WTC11 (cell line): ENCODE measurements at places on chromosomes 11 and 22. TPM values are rescaled to one million over a fixed set of nuclear protein-coding genes. Genes with fewer than 3 reads are reported as not detected.

The ANO1 gene
- 4.1 to 5.0 TPM (median 4.7 TPM) in 3 replicates for total RNA-seq

DNA sequence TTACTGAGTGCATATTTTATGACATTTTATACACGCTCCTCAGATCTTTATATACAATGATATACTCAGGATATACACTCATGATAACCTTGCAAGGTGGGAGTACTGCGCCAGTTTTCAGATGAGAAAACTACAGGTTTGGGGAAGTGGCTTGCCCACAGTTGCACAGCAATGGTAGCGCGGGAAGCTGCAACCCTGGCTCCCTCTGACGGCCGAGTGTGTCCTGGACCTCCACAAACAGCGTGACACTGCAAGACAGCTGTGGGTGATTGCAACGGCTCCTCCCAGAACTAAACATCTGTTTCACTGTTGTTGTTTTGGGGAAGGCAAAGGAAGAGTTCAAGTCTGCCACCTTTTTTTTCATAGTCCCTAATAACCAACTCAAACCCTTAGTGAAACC lies 47.0 kb downstream of the PACSIN2 start:
- no peak for DNase-seq

GRCh38 chr11:10418259-10418949 lies 36.7 kb upstream of the AMPD3 start:
- DNase-seq, result no peak

The SLC5A12 gene
- 1.9 to 2.8 TPM (median 2.3 TPM) in 3 replicates for total RNA-seq

DNA sequence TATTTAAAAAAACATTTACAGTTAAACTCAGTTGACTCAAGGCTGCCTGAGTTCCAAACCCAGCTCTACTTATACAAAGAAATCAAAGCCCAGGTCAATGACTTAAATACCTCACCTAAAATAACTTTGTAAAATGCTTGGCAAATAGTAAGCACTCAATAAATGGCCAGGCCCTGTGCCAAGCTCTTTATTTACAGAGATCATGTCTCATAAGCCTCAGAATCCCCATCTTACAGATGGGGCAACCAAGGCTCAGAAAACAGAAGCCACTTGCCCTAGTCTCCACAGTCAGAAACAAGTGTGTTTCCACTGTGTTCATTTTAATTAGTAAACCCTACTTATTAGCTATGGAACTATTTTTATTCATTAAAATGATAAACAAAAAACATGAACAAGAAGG lies 30.5 kb upstream of the TTC28 start:
- no peak for DNase-seq

The SPON1 gene
- total RNA-seq, result 4.1 to 6.4 TPM (median 4.1 TPM) in 3 replicates

The HPS5 gene
- total RNA-seq, result 14.9 to 15.3 TPM (median 15.0 TPM) in 3 replicates

The SLC25A18 gene
- total RNA-seq, result 0.69 to 2.1 TPM (median 1.0 TPM) in 3 replicates

- DNase-seq, result peak; percentile 60
These were observed 64.8 kb downstream of the IGF2 start for GRCh38 chr11:2074266-2074825.

DNA sequence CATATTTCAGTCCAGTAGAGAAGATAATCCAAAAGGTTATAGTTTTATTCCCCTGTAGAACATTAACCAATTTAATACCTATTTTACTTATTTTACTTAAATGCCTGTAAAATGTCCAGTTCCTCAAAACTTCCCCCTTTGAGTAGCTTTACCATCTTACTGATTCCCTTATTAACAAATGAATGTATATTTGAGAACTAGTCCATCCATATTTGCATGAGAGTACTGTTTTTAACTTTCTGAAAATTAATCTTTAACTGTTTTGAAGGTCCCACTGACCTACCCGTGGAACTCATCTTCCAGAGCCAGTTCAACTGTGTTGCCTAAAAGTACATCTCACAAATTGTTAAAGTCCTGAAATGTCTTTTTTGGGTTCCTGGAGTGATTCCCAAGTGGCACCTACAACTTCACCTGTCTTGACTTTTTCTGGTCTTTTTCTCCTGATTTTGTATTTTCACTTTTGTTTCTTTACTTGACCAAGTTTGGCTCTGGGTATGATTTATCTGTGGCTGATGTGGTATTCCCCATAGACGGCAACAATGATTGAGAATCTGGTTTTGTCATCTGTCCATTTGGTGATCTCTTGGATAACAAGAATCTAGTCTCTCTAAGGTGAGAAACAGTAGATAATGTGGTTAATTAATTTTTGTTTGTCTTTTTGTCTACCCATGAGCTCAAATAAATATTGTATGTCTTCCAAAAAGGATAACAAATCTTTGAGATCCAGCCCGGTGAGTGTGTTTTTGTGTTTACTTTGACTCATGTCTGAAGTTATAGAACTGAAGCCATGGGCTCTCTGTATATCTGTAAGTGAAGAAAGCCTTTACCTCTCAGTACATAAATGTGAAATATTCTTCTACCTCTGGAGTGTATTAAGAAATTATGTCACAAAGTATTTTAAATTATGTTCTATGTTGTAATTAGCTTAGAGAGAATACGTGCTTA lies 174.2 kb downstream of the ETS1 start:
- no peak for DNase-seq

DNA sequence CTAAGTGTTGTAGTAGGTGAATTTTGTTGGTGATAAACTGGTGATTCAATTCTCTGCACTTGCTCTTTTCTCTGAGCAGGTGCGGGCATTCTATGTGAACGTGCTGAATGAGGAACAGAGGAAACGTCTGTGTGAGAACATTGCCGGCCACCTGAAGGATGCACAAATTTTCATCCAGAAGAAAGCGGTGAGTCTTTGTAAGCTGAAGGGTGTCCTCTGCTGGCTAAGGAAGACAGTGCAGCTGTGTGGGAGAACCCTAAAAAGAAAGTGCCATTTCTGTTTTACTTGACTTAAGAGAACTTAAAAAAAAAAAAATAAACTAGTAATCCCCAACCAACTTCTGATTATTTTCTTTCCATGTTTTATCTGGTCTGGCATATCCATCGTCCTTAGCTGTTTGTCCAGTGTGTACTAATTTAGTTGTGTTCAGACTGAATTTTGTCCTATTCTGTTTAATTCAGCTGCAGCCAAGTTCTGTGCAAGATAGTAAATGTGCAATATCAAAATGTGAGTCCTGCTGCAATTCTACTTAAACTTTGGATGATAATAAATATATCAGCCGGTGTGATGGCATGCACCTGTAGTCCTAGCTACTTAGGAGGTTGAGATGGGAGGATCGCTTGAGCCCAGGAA lies 29.6 kb downstream of the CAT start:
- DNase-seq, result peak; percentile 38

DNA sequence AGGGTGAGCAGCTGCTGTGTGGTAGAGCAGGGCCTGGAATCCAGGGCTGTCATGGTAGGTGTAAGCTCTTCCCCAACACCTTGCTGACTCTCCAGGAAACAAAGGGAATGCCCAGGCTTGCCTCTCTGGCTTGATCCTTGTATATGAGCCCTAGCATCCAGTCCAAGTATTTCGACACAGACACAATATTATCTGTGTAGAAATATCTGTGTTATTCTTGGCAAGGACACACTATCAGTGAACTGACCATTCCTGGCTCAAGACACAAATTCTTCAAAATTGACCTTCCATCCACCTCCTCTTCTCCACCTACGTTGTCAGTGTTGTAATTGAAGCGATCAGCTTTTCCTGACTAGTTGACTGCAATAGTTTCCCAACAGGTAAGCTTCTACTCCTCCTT lies 312.0 kb upstream of the NARS2 start:
- no peak for DNase-seq

GRCh38 chr22:38172832-38173640 lies 8.6 kb downstream of the PLA2G6 start:
- no peak for DNase-seq

DNA sequence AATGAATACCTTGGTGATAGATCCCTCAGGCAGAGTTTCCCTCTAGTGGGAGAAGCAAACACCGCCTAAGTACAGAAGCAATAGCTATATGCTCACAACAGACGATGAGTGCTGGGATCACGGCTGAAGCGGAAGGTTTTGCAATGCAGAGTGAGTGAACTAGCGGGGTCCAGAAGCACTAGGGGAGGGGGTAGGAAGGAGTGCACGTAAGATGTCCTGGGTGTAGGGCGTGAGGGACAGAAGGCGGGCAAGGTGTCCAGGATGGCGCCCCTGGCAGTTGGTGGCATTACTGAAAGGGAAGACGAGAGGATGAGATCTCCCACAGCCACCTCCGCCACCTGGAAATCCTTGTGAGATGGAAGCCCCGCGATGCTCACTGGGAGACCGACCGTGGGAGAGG lies 81.0 kb downstream of the ETS1 start:
- no peak for DNase-seq

- no peak for DNase-seq
These were observed 1415.2 kb downstream of the TBC1D22A start for GRCh38 chr22:48177631-48178030.

GRCh38 chr11:64971421-64972233 lies at the start of gene MAJIN:
Gene MAJIN, minus strand, starts transcription at chr11:64972108. Its CDS starts 12,703 bp downstream, at chr11:64959405.
- DNase-seq, result peak; percentile 81

DNA sequence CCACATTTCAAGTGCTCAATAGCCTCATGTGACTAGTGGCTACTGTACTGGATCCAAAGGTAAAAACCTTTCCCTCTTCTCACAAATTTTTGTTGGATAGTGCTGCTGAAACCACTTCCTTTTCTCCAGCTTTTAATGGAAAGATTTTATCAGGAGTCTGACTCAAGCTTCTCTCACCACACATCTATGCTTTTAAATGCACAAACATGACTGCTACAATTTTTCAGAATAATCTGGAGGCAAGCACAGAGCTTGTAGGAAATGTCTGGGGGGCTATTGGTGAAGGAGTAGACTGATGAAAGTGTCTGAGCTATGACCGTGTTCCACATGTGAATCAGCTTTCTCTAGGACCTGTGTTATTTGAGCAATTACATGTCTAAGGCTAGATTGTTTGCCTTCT lies 101.1 kb upstream of the FAT3 start:
- no peak for DNase-seq

The TTLL12 gene
- 129 to 134 TPM (median 129 TPM) in 3 replicates for total RNA-seq

The PLEKHB1 gene
- 11.4 to 15.8 TPM (median 12.0 TPM) in 3 replicates for total RNA-seq

GRCh38 chr11:126163074-126163700 lies 48.3 kb downstream of the RPUSD4 start:
- no peak for DNase-seq

DNA sequence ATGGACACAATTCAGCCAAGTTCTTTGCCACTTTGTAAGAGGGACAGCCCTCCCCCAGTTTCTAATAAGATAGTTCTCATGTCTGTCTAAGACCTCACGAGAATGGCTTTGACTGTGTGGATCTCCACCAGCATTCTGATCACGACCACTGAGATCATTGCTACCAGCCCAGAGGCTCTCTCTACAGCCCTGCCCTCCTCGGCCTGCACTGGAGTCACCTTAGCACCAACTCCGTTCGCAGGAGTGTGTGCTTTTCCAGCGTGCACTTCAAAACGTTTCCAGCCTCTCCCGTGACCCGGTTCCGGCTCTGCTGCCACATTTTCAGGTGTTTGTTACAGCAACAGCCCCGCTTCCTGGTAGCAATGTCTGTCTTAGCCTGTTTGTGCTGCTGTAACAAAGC lies 26.2 kb downstream of the TSPAN32 start:
- DNase-seq, result no peak

DNA sequence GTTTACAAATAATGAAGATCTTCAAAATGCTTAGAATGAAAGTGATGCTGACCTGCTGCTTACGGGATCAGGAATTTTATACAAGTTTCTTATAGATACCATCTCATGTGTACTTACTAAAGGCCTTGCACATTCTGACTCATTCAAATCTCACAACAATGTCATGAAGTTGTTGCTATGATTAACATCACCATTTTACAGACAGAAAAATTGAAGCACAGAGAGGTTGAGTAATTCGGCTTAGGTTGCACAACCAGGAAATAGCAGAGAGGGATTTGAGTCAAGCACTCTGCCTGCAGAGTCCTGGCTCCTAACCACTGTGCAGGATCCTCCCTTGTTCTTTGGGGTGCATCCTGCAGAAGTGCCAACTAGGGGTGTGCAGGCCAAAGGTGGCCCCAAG lies 471.9 kb downstream of the MIAT start:
- no peak for DNase-seq

DNA sequence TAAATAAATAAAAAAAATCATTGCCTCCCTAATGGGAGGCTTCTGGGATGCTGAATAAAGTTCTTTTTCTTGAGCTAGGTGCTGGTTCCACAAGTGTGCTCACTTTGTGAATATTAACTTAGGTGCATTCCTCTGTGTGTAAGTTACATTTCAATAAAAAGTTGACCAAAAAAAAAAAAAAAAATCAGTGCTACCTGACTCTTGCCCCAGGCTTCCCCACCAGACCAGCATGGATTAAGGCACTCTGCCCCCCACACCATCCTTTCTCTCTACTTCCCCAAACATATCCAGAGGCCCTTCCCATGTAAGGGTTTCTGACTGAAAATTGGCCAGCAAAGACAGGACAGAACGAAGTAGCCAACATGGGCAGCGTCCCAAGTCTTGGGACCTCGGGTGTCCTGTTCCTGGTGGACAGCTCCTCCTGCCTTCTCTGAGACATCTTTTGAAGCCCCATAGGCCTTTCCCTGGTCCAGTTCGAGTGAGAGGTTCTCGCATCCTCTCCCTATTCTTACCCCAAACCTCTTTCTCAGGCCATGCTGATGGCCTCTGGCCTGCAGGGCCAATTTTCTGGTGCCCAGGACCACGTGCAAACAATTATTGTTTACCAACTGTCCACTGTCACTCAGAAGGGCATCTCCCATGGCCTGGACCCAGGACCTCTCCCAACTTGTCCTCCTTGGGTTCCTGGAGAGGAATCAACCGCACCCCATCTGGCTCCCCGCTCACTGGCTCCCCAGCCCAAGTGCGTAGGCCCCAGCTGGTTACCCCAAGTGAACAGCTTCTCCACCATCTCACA lies 14.9 kb upstream of the KCTD14 start:
- DNase-seq, result no peak

The THAP7 gene
- 18.7 to 23.9 TPM (median 19.3 TPM) in 3 replicates for total RNA-seq

DNA sequence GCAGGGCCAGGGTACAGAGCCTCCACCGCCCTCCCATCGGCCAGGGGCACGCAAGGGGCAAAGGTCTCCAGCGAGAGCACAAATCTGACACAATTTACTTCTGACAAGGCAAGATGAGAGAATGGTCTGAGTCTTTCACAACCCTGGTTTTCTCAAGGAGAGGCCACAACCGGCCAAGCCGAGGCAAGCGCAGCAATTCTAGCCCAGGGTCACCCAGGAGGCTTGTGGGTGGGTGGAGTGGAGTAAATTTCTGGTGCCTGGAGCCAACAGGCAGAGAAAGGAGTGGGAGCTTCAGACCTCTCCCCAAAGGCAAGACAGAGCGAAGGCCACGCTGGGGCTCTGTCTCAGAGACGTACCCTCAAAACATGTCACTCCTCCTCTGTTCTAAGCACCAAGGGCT lies 9.3 kb downstream of the LARGE2 start:
- no peak for DNase-seq

The CHCHD10 gene
- 170 to 198 TPM (median 171 TPM) in 3 replicates for total RNA-seq

- DNase-seq, result peak; percentile 87
These were observed 496 bp downstream of the TMEM9B start for GRCh38 chr11:8963569-8964323.

GRCh38 chr11:114178656-114179055 lies 117.5 kb upstream of the NNMT start:
- no peak for DNase-seq

DNA sequence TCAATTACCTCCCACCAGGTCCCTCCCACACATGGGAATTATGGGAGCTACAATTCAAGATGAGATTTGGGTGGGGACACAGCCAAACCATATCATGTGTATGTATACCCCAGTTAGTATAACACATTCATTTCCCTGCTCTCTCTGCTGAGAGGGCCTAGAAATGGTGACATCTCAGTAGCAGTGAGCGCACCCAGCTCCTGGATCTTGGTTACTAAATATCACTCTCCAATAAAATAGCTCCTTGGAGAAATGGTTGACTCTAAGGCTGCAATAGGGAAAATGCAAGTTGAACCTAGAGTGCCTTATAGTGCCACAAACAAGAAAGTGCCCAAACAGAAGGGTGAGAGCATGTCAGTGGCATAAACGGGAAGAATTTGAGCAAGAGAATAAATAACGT lies 59.6 kb downstream of the ARHGEF12 start:
- DNase-seq, result no peak

The UPK3A gene
- total RNA-seq, result 0.23 to 0.62 TPM (median 0.37 TPM) in 3 replicates
